ENCODE measurements at places on chromosomes 6 and 20. TPM values are rescaled to one million over a fixed set of nuclear protein-coding genes. Genes with fewer than 3 reads are reported as not detected.

Gene REV3L
- total RNA-seq, result 17.1 TPM

Gene LINC00237
- not detected for total RNA-seq

Gene IBTK
- total RNA-seq, result 26.5 TPM

Gene TBX18
- 0.47 TPM for total RNA-seq

Gene FAM83D
- total RNA-seq, result 38.6 TPM

Gene SAMD3
- total RNA-seq, result 0.73 TPM

- H3K27me3 ChIP-seq, result no peaks in the 10 kb centered on the region
- DNase-seq, result no peak
- H3K27ac ChIP-seq, result no peak overlapping the region
- H3K4me1 ChIP-seq, result peaks cover 22% of the 10 kb centered on the region
- H3K4me3 ChIP-seq, result no peak overlapping the region
- H3K36me3 ChIP-seq, result peaks cover 5% of the 10 kb centered on the region
These were observed 8.5 kb downstream of the PCMTD2 start for GRCh38 chr20:64264091-64264490.

DNA sequence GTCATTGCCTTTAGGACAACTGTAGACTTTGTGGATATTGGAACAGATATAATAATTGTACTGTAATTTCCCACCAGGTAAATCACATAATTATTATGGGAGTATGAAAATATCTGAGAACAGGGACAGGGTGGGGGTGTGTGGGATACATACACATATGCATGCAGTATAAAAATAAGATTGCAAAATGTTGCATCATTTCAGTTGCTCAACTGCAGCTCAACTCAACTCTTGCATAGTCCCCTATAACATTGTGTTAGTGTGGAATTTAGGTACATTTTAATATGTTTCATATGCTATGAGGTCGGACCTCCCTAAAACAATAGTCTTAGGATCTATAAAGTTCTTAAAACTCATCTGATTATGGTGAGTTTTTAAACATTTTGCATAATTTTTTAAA lies 275.0 kb upstream of the FLRT3 start:
- no peaks in the 10 kb centered on the region for H3K36me3 ChIP-seq
- peaks cover 4% of the 10 kb centered on the region for H3K4me1 ChIP-seq
- H3K27me3 ChIP-seq, result no peaks in the 10 kb centered on the region
- H3K27ac ChIP-seq, result no peak overlapping the region
- H3K4me3 ChIP-seq, result no peak overlapping the region

DNA sequence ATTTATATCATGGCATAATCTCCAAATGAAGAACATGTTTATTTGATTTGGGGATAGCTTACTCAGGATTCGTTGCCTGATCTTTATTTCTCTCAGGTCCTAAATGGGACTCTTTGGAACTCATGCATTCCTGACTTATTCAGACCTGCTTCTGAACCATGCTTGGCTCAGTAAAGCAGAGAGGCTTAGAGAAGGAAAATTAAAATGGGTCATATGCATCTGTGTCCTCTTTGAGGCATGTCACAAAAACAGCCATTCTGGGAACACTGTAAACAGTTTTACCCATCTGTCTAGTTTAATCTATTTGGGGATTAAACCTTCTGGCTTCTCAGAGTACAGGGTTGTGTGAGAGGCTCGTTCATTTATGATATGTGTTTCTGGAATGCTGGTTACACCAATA lies 1017.3 kb downstream of the KIF16B start:
- no peaks in the 10 kb centered on the region for H3K27me3 ChIP-seq
- peaks cover 7% of the 10 kb centered on the region for H3K36me3 ChIP-seq
- H3K27ac ChIP-seq, result no peak overlapping the region
- H3K4me3 ChIP-seq, result no peak overlapping the region
- H3K4me1 ChIP-seq, result peaks cover 3% of the 10 kb centered on the region

- H3K27me3 ChIP-seq, result peaks cover 4% of the 10 kb centered on the region
- no peaks in the 10 kb centered on the region for H3K4me1 ChIP-seq
- DNase-seq, result no peak
- no peak overlapping the region for H3K4me3 ChIP-seq
These were observed 361.4 kb upstream of the TSHZ2 start for GRCh38 chr20:52610749-52611148.

DNA sequence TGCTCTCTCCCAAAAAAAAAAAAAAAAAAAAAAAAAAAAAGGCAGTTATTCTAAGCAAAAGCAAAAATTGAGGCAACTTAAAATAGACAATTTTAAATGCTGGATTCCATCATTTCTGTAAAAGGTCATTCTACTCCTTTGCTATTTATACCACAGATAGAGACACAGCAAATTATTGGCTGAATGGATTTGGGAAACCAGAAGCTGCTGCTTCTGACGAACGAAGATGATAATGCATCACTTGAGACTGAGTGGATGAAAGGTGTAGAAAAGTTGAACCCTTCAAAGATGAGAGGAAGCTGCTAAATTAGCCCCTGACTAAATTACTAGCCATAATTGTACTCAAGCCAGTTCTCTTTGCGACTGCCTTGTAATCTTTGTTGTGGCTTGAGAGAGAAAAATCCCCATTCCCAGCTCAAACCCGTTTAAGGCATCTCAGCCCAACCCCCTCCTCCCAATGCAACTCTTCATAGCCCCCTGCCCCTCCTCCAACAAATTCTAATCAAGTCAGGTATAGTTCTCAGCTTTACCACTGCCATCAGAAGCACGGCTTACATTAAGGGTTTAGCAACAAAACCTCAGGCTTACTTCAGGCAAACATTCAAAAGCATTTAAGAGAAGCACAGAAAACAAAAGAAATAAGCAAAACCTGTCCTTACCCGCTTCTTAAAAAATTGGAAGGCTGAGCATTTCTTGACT lies 1.0 kb downstream of the SGK1 start:
- peak overlapping the region; percentile 89 for H3K4me3 ChIP-seq
- peaks cover 70% of the 10 kb centered on the region for H3K27me3 ChIP-seq
- H3K27ac ChIP-seq, result no peak overlapping the region
- DNase-seq, result no peak

- peaks cover 2% of the 10 kb centered on the region for H3K36me3 ChIP-seq
- no peaks in the 10 kb centered on the region for H3K27me3 ChIP-seq
- H3K4me3 ChIP-seq, result no peak overlapping the region
These were observed 4.4 kb upstream of the PRIM2 start for GRCh38 chr6:57313009-57313408.

- H3K27ac ChIP-seq, result no peak overlapping the region
- H3K27me3 ChIP-seq, result no peaks in the 10 kb centered on the region
- H3K4me3 ChIP-seq, result no peak overlapping the region
- DNase-seq, result no peak
These were observed 41.6 kb upstream of the FRMD1 start for GRCh38 chr6:168120390-168121302.

- no peak for DNase-seq
- H3K27me3 ChIP-seq, result no peaks in the 10 kb centered on the region
- H3K27ac ChIP-seq, result peak overlapping the region; percentile 88
- H3K4me3 ChIP-seq, result peak overlapping the region; percentile 39
These were observed 25.5 kb downstream of the GNAS start for GRCh38 chr20:58877976-58878360.
